ENCODE measurements at places on chromosomes 7 and 10.

- DNase-seq: no peak
Observed at GRCh38 chr7:126079581-126079980, 1150.0 kb upstream of the POT1 start.

DNA sequence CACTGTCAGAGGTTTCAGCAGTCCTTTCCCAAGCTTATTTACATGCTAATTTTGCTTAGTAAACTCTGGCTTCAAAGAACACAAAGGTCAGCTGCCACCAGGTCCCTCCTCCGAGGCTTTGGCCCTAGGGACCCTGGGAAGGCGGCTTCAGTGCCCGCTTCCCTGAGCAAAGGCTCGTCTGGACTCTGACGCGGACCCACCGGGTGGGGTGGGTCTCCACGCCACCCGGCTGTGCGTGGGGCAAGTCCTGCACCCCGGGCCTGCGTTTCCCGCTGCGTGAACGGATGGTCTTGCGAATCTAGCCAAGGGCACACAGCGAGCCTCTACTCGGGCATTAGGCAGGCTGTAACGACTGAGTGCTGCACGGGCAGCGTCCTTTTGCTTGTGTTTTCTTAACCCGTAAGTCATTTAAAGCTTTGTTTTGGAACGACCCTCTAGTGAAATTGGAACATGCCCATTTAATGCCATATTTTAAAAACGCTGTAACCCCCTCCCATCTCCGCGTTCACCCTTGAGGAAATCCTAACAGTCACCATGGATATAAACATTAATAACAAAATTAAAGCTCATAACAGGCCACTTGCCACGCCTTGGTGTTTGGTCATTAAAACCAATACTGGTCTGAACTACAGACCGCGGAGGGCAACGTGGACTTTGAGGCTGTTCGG is 828 bp downstream of the BNIP3 start:
- peak; percentile 63 for DNase-seq

- DNase-seq: no peak
Observed at GRCh38 chr10:74937266-74937856, 111.0 kb downstream of the KAT6B start.

GRCh38 chr10:110993024-110993693 is 73.8 kb downstream of the SHOC2 start:
- no peak for DNase-seq

DNA sequence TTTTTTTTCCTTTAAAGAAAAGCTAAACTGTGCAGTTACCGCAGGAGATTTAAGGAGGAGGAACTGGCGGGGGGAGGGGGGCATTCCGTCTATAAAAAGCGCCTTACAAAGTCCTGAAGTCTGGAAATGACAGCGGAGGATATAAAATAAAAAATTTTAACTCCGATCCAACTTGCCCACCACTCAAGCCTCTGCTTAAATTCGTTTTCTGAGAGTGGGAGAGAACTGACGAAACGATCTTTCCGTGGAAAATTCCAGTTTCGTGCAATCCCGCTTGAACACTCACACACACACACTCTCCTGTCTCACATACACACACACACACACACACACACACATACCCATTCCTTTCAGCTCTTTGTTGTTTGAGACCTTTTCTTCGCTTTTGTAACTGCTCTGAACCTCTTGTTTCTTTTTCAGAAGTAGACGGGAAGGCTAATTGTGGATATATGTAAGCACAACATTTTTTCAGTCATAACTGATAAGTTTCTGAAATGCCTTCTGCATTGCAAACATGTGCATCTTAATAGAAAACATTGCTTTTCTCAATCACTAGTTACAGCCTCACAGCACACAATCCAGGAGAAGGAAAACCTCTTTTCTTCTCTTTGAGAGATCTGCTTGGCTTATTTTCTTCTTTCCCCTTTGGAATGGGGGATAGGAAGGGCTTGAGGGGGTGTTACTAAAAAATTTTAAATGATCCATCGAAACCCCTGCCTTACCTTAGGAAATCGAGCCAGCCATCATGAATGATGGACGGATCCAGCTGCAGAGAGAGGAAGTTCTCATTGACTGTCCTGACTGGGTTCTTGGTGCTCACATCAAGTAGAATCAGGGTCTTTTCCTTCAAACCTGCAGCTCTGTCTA is 628 bp downstream of the HPSE2 start:
- no peak for DNase-seq

GRCh38 chr7:27329909-27330308 is 87.3 kb downstream of the EVX1 start:
- no peak for DNase-seq

- DNase-seq: no peak
Observed at GRCh38 chr10:43055217-43055616, 21.7 kb upstream of the RET start.

- no peak for DNase-seq
Observed at GRCh38 chr7:107860981-107861652, 29.9 kb upstream of the DLD start.

- no peak for DNase-seq
Observed at GRCh38 chr10:133180965-133181639, 21.1 kb downstream of the KNDC1 start.

- DNase-seq: no peak
Observed at GRCh38 chr10:57706576-57707299, 561.0 kb downstream of the IPMK start.

DNA sequence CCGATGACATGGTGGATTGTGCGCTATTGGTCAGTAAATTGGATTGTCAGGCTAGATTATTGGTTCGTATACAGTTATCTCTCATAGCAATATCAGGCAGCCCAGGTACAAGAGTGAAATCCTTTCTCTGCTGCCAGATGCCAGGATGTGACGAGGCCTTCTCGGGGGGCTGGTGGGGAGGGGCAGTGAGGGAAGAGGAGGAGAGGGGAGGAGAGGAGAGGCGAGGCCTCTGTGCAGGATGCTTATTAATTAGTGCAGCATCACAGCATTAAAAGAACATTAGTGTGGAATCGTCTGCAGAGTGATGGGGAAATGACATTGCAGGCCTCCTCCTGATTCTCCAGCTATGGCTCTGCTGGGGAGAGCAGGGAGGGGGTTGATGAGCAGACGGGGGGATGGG is 30.5 kb upstream of the SLF2 start:
- no peak for DNase-seq

GRCh38 chr10:113613977-113614690 is 49.7 kb downstream of the NRAP start:
- no peak for DNase-seq

- no peak for DNase-seq
Observed at GRCh38 chr7:113918946-113919345, at the start of gene PPP1R3A. PPP1R3A (minus strand) TSS chr7:113919009; CDS start chr7:113918996, 13 bp downstream.

DNA sequence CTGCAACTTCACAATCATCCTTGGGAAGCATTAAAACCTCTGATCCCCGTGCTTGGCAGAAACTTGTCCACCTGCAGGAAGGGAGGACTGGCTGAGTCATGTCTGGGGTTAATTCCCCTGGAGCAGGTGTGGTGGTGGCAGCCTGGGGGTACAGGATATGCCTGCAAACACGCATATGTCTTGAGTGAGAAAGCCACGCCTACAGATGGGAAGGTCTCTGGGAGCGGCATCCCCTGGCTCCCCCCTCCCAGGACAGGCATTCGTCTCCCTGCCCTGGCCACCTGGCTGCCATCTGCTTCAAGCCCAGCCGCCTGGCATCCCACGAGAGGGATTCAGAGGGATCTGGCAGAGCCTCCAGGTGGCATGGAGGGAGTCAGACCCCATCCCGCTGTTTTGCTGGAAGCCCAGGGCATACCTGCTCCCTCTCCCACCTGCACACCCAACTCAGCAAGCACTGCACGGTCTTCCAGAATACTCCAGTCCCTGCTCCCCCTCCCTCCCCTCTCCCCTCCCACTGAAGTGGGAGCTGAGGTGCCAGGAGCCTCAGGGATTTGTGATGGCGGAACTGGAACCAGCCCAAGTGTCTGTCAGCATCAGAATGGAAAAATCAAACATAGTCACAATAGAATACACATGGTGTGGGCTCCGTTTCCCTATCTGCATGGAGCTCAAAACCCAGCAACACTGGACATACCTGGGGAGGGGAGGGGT is 61.0 kb downstream of the CAMK2B start:
- no peak for DNase-seq

DNA sequence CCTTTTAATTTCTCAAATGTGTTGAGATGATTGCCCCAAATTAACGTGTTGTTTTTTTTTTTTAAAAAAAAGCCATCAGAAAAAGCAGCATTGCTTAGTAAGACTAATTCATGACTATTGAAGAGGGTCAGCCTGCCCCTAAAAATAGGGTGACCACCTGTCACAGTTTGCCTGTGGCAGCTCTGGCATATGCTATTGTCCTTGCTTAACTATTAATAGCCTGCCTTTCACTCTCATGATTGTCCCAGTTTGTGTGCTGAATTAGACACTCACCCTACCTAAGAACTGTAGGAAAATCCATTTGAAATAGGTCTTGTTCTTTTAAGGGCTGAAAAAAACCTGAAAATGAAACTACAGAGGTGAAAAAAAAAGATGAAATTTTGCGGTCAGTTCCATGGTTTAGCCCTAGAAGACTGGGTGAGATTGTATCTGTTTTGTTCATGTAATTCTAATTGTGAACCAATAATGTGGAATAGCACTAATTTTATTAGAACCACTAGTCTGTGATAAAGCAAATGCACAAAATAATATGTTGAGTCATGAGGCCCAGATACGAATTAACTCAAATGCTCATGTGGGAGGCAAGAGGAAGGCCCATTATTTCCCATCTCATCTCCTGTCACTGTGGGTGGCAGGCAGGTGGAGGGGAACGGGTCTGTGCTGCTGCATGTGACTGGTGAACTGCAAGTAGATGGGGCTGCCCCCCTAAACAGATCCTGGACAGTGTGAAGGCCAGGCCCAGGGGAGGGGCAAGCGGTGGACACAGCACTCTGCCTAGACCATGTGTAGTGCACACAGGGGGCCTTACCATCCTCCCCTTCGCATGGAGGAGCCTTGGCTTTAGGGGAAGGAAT is 265.4 kb upstream of the NFE2L3 start:
- DNase-seq: no peak

GRCh38 chr7:8176370-8177081 is 85.4 kb downstream of the ICA1 start:
- DNase-seq: no peak

DNA sequence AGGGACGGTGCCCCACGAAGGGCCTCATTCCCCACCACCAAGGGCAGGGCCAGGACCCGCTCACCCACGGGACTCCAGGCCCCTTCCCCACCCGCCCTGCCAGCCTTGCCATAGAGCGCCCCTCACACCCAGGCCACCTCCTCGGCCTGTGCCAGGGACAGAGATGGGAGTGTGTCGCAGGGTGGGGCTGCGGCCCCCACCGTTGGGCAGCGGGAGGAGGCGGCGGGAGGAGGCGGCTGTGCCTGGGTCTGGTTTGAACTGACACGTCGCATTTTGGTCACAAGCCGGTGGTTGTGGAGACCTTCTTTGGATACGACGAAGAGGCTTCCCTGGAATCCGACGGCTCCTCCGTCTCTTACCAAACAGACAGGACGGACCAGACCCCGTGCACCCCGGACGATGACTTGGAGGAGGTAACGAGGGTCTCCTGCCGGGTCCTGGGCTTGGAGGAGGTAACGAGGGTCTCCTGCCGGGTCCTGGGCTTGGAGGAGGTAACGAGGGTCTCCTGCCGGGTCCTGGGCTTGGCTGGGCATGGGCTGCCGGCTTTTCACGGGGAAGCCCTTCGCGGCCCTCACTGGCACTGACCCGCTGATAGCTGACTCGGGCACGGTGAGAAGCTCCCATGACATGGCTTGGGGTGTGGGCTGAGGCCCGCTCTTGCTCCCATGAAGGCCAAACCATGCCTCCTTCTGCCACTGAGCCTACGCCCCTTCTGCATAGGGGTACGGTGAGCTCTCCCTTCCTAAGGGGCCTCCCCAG is 46.4 kb upstream of the DPYSL4 start:
- no peak for DNase-seq

GRCh38 chr10:101749047-101750016 is 26.6 kb downstream of the FGF8 start:
- DNase-seq: no peak

DNA sequence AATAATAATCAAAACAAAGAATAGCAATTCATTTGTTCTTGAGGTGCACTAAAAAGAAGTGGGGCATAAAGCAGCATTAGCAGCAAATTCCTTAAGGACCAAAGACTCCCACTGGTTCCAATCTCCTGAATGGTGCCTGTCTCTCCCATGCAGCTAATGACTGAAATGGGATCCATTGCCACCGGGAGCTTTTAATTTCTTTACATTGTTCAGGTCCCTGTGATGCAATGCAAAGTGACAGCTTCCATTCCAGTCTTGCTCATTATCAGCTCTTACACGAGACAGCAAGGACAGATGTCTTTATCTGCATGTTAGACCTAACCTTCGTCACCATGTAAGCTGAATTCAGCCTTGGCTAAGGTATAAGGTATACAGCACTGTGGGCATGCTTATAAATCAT is 148.1 kb downstream of the POU6F2 start:
- DNase-seq: no peak

GRCh38 chr10:29648114-29648982 is 13.6 kb upstream of the SVIL start:
- DNase-seq: no peak

DNA sequence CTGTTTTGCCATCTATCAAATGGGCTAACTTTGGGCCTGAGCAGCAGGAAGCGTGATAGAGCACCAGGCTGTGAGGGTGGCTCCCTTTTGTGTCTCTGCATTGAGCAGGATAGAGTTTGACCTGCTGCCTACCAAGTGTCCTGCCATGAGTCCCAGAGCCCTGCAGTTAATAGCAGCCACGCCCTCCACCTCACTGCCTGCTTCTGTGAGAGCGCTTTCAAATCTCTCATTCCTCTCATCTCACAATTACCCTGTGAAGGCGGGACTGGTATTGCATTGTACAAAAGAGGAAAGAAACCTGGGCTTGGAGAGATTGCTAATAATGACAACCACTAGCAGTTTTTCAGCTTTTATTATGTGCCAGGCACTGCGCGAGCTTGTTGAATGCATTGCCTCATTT is 39.9 kb downstream of the UNC5B start:
- DNase-seq: peak; percentile 20

GRCh38 chr7:142908921-142909890 is 23.7 kb upstream of the TRPV6 start:
- DNase-seq: peak; percentile 26

DNA sequence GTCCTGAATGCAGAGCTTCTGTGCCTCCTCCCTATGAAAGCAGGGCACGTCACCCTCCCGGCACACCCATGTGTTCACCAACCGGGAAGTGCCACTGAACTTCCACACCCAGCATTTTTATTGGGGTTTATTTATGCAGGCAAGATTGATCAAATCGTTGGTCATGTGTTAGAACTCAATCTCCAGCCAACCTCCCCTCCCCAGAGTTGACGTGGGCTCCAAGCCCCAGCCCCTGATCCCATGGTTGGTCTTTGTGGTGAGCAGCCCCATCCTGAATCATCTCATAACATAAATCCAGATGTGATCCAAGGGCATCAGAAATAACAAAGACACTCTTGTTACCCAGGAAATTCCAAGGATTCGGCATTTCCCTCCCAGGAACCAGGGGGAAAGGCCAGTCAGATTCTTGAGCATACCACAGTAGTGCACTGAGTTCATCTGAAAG is 151.2 kb downstream of the TPST1 start:
- DNase-seq: no peak

- DNase-seq: no peak
Observed at GRCh38 chr10:2700626-2701305, 366.6 kb upstream of the PFKP start.

GRCh38 chr7:2314209-2314955 is at the start of gene SNX8:
SNX8 (minus strand) TSS chr7:2314441; CDS start chr7:2314421, 20 bp downstream.
- DNase-seq: peak; percentile 98

- DNase-seq: peak; percentile 57
Observed at GRCh38 chr7:33062023-33062781, at the start of gene NT5C3A. NT5C3A (minus strand) TSS chr7:33062776; CDS start chr7:33062705, 71 bp downstream.
